Pulmonary artery endothelial cell (primary cell): ENCODE measurements at places on chromosomes 12 and 14. TPM values are rescaled to one million over a fixed set of nuclear protein-coding genes. Genes with fewer than 3 reads are reported as not detected.

LRIG3 gene
- 69.8 and 94.0 TPM in 2 replicates for total RNA-seq

PTPN6 gene
- total RNA-seq: 0.13 and 0.60 TPM in 2 replicates

RPGRIP1 gene
- not detected in 2 replicates for total RNA-seq

PTCSC3 gene
- not detected in 2 replicates for total RNA-seq

- no peak for DNase-seq
These were observed 6.4 kb upstream of the ARF6 start for GRCh38 chr14:49886523-49886922.

- DNase-seq: no peak
These were observed 16.7 kb downstream of the SDS start for GRCh38 chr12:113386866-113387566.

GRCh38 chr12:106759526-106760183 lies 14.8 kb upstream of the RIC8B start:
- DNase-seq: no peak
